Stimulated activated CD4-positive, alpha-beta T cell treated with anti-CD3 and anti-CD28 coated beads, TNF-alpha, amount 100 ng/mL, for 24 hours (primary cell): ENCODE measurements at places on chromosomes 6 and 20.

DNA sequence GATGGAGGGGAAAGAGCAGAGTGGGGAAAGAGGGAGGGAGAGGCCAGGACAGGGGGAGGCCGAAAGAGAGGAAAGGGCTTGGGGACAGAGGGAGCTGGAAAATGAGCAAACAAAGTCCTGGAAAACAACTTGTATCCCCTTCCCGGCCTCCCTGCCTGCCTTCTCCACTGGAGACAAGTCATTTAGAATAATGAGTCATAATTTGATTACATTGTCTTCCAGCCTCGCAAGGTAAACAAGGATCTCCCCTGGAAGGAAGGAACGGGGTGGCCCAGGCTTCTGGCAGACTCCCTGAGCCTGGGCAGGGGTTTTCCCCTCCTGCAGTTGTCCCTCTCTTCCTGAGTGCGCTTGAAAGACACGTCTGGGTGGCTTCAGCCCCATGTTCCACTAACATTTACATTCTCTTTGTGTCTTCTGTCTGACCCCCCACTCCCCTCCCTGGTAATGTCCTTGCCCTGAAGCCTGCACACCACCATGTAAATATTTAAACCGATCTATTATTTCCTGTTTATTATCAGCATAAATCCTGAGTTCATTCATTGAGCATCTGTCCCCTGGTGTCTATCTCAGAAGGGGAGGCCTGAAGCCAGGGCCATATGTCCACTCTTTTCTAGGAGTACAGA, 12.1 kb upstream of the MRPS18A start:
- no peak for DNase-seq

- DNase-seq: no peak
Observed at GRCh38 chr6:112335736-112336135, 11.4 kb upstream of the RFPL4B start.

DNA sequence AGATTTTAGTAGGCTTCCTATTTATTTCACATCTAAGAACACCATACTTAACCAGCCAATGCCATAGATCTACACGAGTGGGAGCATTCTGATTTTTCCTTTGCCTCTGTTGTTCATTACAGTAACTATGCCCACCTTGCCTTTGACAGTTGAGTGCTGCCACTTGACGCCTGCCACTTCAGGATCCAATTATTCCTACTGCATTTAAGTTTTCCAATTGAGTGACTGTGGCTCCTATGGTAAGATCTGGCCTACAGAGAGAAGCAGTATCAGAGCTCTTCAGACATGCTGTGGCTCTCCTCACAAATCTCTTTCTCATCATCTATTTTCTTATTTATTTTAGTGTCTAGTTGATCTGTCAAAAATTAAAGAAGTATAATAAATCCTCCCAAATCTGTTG, 403.0 kb upstream of the SPTLC3 start:
- no peak for DNase-seq

DNA sequence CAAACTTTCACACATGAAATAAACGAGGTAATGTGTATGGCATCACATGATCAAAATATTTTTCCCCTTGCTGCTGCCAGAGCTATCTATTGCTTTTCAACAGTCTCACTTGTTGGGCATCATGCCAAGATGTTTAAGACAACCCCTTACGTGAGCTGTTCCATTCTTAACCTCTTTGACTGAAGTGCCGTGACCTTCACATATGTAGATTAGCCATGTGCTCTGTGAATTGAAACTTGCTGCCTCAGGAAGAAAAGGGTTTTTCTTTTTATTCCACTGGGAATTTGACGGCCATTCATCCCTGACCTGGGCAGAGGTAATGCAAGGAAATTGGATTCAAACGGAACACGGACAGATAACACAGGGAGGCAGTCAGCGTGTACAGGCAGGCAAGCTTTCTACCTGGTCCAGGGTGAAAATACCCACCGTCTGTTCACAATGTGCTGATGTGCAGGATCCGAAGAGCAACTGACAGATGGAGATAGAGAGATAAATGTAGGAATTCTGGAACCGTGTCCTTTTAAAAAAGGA, 14.2 kb downstream of the ARID1B start:
- no peak for DNase-seq

DNA sequence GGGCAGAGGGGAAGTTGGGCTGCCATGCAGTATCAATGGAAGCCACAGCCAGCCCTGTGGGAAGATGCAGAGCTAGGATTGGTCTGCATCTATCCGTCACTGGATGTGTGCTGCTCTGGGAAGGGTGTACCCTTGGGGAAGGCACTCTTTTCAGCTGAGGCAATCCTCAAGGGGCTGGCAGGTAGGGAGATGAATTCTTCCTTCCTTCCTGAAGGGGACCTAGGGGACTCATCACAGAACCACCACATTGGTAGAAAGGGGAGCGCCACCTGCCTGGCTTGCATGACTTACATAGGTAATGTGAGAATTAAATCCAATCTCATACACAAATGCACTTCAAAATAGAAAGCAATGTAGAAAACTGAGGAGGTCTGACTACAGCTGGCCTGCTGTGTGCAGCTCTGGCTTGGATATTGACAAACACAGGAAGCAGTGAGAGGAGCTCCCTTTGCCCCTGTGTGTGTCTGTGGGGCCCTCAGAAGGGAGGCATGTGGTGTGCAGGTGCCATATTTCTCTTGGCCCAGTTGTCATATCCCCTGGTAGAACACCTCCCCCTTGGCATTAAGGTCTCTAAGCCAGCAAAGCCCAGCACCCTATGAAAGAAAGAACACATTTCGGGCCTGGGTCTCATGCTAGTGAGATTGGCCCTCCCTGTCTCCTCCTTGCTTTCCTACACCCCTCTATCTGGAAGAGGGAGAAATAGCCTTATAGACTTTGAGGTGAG, 260.3 kb upstream of the MOCS1 start:
- DNase-seq: no peak

DNA sequence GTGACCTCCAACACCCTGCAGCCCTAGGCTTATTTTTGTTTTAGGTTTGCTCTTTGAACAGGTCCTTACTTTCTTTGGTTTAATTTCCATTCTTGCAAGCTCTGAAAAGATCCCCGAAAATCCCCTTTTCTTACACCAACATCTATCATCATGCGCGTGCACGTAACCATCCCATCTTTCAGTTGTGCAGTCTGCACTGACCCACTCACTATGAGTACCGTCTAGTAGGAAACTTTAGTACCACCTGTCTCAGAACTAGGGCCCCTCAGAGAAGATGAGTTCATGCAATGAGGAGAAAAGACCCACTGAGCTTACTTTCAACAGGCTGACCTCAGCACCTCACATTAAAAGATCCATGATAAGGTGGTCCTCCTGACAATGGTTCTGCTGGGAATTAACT, 120.6 kb upstream of the AGPAT4 start:
- DNase-seq: no peak

DNA sequence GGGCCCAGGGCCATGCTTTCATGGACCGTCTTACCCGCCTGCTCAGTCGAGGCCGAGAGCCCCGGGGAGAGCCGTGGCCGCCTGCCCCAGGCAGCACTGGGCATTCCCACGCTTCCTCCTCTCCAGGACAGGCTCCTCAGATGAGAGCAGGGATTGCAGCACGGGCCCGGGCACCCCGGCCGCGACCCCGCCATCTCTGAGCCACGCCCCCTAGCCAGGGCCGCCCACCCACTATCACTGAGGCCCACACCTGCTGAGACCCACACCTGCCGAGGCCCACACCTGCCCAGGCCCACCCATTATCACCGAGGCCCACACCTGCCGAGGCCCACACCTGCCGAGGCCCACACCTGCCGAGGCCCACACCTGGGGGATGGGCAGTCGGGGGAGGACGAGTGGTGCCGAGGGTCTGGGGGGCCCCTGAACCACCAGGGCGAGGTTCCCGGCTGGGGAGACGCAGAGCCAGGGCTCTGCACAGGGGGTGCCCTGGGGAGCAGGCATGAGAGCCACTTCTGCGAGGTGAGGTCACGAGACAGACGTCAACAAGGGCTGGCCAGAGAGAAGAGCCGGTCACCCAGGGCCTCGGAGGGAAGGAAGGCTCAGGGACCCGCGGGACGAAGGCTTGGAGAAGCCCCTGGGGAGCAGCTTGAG, 235.6 kb downstream of the ERMARD start:
- DNase-seq: no peak

DNA sequence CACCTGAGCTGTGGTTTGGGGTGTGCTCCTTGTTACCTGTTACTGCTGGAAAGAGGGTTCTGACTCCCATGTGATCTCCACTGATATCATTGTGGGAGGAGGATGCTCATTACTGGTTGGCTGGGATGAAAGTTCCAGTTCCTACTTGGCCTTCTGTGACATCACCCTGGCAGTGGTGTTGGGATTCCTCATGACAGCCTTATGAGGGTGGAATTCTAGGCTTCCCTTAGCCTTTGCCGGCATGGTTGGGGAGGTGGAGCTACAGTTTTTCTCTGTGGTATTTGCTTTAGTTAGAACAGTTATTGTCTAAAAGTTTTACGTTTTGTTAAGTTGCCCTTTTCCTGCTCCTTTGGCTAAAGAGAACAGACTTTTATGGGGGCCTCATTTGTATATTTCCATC, 112.1 kb downstream of the AFG1L start:
- no peak for DNase-seq

- no peak for DNase-seq
Observed at GRCh38 chr6:25481267-25481666, 170.7 kb upstream of the SCGN start.

DNA sequence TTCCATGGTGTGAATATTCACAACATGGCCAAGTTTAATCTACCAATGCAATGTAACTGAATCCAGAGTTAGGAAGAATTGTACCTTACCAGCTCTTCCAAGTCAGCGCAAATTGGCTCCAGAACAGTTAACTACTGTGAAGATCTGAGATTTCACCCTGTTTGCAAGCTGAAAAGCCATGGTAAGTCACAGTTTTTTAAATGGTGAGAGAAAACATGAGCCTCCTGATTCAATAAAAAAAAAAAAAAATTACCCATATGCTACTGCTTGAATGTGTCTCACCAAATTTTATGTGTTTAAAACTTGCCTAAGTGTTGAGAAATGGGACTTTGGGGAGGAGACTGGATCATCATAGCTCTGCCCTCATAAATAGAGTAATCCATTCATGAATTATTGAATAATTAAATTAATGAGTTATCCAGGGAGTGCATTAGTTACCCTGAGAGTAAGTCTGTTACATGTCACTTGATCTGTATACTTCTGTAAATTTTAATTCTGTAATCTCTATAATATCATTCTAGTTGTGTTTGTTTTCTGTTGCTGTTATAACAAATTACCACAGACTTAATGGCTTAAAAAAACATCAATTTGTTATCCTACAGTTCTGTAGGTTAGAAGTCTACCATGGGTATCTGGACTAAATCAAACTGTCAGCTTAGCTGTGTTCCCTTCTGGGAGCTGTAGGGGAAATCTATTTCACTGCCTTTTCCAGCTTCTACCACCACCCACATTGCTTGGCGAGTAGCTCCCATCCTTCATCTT, 1355.9 kb downstream of the GRIK2 start:
- DNase-seq: no peak

- no peak for DNase-seq
Observed at GRCh38 chr6:127453845-127454619, 5.2 kb downstream of the KIAA0408 start.

DNA sequence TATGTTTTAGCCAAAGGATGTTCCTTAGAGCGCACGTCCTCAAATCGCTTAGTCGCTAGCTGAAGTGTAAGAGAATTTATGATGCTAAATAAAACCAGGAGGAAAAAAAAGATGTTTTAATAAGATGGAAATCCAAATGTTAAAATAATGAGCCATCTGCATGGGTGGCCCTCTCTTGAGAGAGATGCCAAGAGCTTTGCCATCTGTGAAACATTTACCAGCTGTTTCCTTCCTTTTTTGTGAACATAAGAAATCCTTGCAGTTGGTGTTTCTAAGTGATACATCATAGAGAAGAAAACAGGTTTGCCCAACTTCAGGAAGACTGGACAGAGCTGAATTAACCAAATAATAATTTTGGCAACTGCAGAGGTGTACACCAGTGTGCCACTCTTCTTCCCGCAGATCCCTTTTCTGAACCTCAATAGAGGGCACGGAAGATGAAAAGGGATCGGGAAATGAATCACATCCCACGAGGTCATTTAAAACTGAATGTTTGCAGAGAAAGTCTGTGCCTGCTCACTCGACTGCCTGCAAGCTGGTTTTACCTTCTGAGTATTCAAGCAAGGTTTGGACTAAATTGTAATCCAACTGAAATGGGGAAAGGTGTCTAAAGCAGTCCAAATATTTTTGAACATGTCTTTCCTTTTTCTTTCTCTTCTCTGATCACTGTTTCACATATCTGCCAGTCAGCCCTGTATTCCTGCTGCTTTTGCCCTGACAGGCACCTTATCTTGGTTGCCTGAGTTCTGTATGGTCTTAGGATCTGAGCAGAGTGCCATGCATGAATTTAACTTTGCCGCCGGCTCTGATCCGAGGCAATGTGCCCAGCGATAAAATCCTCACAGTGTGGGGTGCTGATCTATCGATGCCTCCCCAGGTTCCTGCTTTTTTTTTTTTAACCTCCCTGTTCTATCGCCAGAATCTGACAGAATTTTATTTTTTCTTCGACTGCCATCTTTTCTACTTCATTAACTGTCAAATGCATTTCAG, 35.5 kb upstream of the TSHZ2 start:
- no peak for DNase-seq

DNA sequence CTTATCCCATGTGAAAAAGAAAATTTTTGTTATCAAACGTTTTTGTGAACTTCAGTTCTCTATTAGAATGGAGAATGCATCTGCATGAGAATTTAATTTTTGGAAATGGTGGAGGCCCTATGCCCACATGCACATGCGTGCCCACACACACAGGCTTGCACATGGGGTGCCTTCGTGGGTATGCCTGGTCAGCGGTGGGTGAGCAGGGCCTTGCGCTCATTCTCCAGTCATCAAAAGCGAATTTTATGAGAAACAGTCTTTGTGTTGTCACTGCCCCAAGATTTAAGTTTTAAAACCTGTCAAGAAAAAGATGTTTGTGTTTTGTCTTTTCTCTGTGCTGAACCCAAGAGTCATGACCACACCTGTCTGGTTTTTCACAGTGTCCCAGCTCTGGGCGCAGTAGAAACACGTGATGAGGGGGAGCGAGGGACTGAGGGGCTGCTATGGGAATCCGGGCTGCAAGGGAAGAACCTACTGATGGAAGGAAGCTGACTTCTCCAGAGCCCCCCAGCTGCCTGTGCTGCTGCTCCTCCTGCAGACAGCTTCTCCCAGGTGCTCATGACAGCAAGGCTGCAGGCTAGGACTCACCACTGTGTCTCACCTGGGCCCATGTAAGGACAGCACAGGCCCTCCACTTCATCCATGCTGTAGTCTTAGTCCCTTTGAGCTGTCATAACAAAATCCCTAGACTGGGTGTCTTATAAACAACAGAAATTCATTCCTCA, 153.6 kb downstream of the SYCP2 start:
- DNase-seq: no peak

DNA sequence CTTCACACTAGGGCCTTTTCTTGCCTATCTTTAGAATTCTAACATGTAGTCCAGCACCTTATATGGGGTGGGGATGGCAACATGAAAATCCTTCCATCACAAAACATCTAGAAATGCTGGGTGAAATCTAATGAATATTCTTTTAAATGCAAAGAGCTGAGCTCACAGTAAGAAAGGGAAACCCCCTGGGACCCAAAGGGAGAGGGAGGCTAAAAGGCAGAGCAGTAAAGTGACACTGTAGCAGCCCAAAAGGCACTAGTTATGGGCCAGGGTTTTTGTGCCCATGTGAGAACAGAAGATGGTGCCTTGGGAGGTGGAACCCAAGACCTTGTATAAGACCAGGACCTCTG, 66.7 kb downstream of the TRAM2 start:
- DNase-seq: no peak

- DNase-seq: no peak
Observed at GRCh38 chr6:150541576-150541975, 58.1 kb upstream of the PLEKHG1 start.

GRCh38 chr6:137602313-137603197, 108.4 kb upstream of the OLIG3 start:
- no peak for DNase-seq
